ENCODE measurements at places on chromosomes 13 and 19.
A peak's percentile ranks its signal among the peaks of the same experiment; 100 is the strongest.

DNA sequence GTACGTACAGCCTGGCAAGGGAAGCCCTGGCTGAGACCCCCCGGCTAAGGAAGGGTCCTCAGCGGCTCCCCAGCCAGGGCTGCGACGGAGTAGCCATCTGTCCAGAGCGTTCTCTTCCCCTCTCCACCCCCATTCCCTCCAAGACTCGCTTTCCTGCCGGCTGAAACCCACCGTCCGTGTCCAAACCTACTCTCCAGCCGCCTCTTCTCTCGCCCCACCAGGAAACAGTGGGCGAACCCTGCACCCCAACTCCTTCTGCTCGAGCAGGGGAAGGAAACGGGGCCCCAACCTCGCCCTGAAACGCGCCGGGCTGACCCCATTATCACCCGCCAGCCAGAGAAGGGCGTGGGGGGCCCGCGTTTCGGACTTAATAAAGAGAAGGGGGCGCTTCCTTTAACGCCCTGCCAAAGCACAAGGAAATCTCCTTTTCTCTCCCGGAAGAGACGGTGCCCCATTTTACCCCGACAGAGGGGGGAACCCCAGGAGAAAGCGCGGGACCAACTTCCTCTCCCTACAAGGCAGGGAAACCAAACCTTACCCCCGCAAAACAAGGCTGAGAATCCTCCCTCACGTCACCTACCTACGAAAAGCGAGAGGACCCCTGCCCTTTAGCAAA is 2.5 kb downstream of the ZC3H4 start:
- peak; percentile 66 for DNase-seq

DNA sequence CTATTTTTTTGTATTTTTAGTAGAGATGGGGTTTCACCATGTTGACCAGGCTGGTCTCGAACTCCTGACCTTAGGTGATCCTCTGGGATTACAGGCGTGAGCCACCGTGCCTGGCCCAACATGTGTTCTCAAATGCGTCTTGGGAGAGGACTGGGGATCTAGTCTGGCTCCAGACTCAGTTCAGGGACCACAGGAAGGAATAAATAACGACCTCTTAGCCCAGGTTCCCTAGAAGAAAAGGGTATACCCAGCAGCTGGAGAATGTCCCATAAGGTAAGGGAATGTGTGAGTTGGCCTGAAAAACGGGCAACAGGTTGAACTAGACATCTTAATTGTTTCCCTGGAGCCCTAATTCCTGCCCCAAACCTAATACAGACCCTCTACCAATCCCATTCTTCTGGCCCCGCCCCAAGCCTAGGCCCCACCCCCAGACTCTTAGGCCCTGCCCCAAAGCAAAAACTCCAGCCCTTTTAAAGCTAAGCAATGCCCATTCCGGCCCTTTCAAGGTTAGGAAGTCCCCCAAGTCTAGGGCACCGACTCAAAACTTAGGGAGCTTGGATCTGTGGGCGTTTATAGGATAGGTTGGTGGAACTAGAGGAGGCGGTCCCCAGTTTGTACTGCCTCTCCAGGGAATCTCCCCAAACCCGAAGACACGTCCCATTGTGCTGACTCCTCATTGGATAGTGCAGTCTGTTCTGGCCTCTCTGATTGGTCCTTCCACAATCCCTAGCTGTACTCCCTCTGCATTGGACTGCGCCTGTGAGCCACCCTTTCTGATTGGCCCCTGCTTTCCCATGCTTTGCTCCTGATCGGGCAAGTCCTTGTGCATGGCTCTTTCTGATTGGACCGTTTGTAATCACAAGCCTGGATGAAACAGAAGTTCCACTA is 5.4 kb upstream of the LRFN1 start:
- DNase-seq = no peak

GRCh38 chr19:16559780-16560276 is 12.4 kb downstream of the SLC35E1 start:
- no peak for DNase-seq

DNA sequence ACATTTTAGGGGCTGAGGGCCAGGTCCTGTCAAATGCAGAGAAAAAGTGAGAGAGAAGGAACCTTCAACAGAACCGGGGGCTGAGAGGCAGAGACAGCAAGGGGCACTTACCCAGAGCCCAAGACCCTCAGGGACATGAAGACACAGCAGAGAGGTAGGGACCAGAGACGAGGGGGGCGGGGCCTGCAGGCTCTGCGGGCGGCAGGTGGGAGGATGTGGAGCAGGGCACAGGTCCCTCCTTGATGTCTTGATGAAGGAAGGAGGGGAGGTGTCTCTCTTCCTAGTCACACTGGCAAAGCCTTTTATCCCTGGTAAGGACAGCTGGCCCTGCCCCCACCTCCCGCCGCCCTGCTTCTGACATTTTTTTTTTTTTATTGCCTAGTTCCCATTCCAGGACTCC is at the start of gene KLK14:
KLK14 (minus strand) TSS at position 277 of the 400 bp plus-strand sequence; CDS start at position 4, 273 bp downstream.
- DNase-seq = no peak

DNA sequence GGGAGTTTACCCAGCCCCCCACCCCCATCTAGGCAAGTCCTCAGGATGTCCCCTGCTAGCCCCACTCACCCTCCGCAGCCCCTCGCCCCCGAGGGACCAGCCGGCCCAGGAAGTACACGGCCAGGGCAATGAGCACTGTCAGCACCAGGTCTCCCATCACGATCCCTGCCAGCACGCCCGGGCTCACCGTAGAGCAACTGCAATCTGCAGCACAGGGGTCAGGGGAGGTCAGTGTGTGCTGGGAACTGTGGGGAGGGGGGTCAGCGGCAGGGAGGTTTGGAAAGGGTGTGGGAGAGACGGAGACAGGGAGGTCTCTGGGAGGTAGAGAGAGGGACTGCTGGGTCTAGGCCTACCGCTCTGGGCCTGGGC is 734 bp downstream of the TYROBP start:
- no peak for DNase-seq

GRCh38 chr13:47908197-47908902 is 92.7 kb downstream of the SUCLA2 start:
- DNase-seq = no peak

GRCh38 chr13:97978651-97979050 is 25.2 kb downstream of the IPO5 start:
- no peak for DNase-seq

DNA sequence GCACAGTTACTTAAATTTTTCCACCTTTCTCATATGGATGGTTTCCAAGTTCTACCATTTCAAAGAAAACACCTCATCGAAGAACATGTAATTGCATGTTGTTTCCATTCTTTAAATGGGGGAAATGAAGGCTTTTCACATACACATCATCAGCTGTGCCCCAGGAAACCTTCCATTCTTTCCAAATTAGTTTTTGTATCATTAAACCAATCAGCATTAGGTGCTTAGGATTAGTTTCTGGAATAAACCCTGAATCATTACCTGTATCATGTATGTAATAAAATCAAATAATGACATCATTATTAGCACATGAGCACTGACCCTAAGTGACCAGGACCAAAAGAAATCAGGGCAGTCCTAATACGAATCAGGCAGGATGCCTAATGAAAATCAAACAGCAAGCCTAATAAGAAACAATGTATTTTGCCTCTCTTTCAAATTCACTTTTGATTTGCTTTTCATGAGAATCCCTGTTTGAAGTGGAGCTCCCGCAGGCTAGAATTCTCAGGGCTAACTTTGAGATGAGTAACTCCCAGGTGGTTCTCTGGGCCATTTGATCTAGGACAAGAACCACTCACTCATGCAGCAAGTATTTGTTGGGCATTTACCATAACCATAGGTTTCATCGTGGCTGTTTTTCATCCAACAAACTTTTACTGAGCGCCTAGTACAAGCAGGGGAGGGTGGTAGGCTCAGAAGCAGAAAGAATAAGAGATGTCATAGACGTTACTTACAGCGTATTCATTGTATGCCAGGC is 89.2 kb downstream of the MZT1 start:
- no peak for DNase-seq

DNA sequence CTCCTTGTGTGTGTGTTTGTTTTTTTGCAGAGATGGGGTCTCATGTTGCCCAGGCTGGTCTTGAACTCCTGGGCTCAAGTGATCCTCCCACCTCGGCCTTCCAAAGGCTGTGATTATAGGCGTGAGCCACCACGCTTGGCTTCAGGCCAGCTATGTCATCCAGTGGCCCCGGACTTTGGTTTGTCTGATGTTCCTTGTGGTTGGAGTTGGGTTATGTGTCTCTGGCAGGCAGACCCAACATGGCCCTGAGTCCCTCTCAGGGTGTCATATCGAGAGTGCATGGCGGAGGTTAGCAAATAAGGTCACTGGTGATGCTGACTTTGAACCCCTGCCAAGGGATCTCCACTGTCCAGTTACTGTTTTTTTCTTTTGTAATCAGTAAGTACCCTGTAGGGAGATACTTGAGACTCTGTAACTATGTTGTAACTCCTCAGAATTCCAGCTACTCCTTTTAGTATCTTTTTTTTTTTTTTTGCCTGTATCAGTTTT is 37.3 kb downstream of the SMARCA4 start:
- DNase-seq = no peak

- no peak for DNase-seq
Observed at GRCh38 chr19:489418-490196, 6.7 kb upstream of the MADCAM1 start.

GRCh38 chr19:5832527-5833216 is 6.8 kb downstream of the FUT6 start:
- no peak for DNase-seq

- DNase-seq = no peak
Observed at GRCh38 chr13:30091691-30092090, 215.7 kb downstream of the KATNAL1 start.

- no peak for DNase-seq
Observed at GRCh38 chr19:18677156-18677555, 6.3 kb upstream of the CRTC1 start.

GRCh38 chr19:52992109-52993004 is 21.4 kb upstream of the ERVV-1 start:
- DNase-seq = no peak
